ENCODE measurements at places on chromosomes 7 and 10.

DNA sequence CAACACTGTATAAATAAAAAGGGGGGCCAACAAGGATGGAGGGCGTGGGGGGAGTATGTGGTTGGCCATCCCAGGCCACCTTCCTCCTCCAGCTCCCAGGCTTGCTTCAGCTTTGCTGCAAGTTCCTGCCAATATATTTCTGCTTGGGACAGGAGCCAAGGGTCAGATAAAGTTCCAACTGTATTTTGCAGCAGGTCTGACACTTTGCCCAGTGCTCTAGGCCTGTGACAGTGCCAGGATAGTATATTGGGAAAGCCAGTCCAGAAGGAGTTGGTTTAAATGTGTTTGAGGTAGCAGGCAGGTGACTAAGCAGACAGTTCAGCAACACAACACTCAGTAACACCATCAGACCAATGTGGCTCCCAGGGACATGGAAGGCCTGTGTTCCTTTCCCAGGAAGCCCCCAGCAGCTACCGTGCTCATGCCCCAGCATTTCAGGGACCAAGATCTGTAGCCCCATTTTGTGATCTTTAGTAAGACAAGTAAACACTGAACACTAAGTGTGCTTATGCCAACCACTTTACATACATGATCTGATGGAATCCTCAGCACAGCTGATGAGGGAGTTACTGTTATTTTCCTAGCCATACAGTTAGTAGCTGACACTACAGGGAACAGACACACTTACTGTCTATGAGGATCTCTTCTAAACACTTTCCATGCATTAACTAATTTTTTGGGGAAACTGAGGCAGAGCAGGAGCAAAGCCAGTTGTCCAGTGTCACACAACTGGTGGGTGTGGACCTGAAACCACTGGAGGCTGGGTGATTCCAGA lies 38.9 kb downstream of the DNAJB12 start:
- DNase-seq = no peak

DNA sequence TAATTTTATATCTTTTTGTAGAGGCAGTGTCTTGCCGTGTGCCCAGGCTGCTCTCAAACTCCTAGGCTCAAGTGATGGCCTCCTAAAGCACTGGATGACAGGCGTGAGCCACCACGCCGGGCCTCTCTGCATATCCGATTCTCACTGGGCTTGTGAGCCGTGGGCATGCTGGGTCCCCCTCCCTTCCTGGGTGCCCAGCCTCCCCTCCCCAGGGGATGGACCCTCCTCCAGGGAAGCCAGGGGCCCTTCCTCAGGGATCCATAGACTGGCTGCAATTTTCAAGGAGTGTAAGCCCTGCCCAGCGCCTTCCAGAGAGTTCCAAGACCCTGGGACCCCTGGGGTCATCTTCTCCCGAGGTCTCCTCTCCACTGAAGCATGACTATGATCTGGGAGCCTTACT lies 23.7 kb upstream of the ELFN1 start:
- DNase-seq = no peak

- DNase-seq = no peak
Measured at GRCh38 chr10:33260403-33261149, 73.9 kb downstream of the NRP1 start.

- no peak for DNase-seq
Measured at GRCh38 chr7:118182593-118183427, 1.2 kb upstream of the LSM8 start.

DNA sequence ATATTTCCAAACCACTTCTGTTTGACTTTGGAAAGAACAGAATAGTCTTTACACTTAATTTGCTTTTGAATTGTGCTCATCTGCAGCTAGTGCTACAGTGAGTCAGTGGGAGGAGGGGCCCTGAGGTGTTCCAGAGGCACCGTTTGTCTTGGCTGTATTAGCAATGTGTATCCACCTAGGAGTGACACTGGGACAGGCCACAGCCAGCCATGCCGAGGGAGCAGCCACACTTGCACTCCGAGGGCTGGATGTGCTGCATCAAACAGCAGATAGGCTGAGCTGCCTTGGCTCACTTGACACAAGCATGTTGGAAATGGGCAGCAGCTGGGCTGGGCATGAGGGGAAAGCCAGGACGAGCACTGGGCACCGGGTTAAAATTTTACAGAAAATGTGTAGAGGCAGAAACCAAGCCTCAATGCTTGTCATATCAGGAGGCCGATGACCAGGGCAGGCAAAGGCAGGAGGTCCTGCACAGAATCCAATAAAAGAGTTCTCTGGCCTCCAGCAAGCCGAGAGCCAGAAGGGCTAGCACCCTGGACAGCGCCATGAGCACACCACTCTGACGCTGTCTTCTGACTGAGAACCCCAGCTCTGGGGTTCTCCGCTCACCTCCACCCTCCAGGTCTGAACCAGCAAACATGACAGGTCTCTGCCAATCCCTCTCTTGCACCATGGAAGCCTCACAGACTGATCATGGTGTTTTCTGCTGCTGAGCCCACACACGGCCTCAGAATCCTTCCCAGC lies 163.3 kb downstream of the GRID1 start:
- DNase-seq = no peak

DNA sequence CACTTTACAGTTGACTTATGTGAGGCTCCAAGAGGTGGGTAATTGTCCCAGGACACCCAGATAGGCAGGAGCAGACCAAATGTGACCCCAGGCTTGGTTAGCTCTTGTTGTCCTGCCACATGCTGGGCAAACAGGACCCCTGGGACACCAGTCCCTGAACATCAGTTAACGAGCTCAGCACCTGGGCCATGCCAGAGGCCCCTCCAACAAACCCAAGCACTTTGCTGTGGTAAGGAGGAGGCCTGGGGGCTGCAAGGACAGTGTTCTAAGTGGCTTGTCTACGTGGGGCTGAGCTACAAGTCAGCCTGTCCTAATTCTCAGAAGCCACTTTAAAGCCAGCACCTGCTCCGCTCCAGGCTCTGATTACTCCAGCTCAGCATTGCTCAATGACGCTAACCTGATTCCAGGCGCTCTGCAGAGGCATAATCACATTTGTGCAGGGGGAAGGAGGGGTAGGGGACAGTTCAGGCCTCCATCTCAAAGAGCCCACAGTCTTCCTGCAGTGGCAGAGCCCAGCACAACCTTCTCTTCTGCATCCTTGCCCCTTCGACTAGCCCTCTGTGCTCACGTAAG lies 57.2 kb downstream of the DDC start:
- no peak for DNase-seq

DNA sequence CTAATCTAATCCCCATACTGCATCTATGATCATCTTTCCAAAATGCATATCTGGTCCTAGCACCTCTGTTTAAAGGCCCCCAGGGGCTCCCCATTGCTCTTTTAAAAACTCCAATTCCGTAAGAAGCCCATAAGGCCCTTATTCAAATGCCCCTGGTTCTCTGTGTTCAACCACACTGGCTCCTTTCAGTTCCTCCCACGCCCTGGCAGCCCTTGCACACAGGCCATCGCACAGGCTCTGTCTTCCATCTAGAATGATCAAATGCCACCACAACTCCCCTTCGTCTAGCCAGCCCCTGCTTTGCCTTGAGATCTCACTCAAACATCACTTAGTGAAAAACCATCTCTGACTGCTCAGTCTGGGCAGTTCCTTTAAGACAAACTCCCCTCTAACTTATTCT lies 112.9 kb upstream of the LYZL2 start:
- peak; percentile 36 for DNase-seq

- no peak for DNase-seq
Measured at GRCh38 chr10:97761331-97761865, 10.4 kb downstream of the SFRP5 start.

DNA sequence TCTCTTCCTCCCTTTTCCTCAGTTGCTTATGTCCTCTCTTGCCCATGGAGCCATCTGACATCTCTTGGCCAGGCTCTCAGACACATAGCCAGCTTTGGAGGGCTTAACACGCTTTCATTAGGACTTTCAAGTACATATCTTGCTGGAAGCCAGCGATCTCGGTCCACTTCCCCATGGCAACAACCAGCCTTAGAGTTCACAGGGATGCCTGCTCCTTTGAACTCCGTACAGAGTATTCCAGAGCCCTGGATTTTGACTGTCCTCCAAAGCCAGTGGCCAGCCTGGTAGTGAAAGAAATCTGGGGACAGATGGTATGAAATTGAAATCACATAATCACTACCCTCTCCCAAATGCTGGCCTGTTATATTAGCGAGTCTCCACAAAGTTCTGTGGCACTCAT lies 370.5 kb upstream of the NPVF start:
- no peak for DNase-seq

DNA sequence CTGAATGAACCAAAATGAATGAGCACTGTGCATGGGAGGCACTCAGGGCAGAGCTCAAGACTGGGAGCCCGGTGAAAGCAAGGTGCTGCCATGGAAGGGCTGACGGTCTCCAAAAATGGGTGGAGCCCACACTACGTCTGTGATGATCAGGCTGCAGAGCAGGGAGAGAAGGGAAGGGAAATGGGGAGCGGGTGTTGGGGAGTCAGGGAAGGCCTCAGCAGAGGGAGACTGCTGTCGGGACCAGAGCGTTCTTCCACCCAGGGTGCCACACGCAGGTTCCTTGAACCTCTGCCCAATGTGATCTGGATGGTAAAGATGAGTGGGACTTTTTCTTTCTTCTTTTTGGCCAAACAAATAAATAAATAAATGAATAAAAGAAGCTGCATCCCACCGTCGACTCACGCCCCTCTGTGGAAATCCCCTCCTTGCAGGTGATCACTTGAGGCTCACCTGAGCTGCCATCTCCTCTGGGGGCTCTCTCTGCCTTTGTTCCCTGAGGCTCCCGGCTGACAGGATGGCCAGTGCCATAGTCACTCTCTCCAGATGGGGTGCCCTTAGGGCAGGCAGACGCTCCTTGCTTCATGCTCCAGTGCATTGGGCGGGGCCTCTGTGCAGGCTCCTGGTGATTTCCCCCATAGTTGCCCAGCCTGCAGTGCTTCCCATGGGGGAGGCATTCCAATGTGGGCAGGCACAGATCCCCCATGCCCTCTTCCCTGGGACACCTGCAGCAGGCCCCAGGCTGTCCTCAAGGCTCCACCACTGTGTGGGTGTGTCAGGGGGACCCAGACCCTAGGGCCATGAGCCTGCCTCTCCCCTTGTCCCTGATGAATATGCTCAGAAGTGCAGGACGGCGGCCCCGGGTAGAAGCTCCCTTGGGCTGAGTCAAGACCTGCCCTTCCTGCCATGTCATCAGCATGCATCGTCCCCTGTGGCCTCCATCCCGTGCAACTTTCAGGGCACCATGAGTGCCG lies 131.8 kb downstream of the PTPN20 start:
- DNase-seq = no peak

- DNase-seq = no peak
Measured at GRCh38 chr10:34281661-34282582, 533.2 kb downstream of the PARD3 start.

- no peak for DNase-seq
Measured at GRCh38 chr7:38189231-38189938, 11.3 kb downstream of the STARD3NL start.

DNA sequence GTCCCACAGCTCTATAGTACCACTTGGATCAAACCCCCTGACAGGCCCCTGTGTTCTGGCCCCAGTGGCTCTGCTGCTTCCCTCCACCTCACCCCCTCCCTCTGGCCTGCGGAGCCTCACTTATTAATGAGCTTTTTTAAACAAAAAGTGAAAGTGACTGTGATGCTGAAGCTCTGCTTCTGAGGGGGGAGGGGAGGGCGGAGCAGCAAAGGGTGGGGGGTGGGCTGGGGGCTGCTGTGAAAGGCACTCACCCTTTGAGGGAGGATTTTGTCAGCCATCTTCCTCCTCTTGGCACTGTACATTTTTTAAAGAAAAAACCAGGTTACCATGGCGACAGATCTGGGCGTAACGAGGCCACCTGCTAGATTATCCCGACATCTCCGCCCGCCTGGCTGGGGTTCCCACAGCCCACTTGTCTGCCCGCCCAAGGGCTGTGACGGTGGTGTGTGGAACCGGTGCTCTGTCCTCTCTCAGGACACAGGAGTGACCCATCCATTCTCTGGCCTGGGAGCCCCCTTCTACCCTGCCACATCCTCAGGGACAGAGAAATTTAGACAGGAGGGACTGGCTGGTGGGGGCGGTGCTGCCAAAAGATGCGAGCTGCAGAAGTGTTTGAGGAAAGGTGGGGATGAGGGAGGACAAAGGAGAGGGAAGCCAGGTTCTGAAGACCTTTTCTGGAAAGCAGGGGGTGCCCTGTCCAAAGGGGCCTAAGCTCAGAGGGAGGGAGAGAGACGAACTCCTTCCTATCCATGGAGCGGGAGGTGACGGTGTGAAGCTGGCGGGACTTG lies 4.9 kb downstream of the SMARCD3 start:
- DNase-seq = no peak

DNA sequence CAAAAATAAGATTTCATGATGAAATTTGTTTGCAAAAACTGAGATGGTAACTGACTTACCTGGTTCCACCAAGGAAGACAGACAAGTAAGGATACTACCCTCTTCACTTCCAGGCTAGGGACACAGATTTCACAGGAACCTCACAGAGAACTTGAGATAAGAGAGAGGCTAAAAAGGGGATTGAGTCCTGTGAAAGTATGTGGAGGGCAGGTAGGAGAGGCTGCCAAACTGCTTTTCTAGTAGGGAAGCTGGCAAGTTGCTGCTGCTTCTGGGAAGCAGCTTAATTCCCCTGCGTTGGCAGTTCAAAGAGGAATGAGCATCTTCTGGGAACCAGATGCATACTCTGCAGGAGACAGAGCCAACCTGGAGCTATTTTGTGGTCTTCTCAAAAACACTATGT lies 841.6 kb downstream of the CCSER2 start:
- DNase-seq = no peak

- DNase-seq = no peak
Measured at GRCh38 chr7:16881844-16882243, at the start of gene AGR3. Gene AGR3, minus strand, starts transcription at chr7:16881983. Its CDS starts 3,365 bp downstream, at chr7:16878618.

GRCh38 chr7:110486549-110486948 lies 604.4 kb upstream of the LRRN3 start:
- DNase-seq = no peak

DNA sequence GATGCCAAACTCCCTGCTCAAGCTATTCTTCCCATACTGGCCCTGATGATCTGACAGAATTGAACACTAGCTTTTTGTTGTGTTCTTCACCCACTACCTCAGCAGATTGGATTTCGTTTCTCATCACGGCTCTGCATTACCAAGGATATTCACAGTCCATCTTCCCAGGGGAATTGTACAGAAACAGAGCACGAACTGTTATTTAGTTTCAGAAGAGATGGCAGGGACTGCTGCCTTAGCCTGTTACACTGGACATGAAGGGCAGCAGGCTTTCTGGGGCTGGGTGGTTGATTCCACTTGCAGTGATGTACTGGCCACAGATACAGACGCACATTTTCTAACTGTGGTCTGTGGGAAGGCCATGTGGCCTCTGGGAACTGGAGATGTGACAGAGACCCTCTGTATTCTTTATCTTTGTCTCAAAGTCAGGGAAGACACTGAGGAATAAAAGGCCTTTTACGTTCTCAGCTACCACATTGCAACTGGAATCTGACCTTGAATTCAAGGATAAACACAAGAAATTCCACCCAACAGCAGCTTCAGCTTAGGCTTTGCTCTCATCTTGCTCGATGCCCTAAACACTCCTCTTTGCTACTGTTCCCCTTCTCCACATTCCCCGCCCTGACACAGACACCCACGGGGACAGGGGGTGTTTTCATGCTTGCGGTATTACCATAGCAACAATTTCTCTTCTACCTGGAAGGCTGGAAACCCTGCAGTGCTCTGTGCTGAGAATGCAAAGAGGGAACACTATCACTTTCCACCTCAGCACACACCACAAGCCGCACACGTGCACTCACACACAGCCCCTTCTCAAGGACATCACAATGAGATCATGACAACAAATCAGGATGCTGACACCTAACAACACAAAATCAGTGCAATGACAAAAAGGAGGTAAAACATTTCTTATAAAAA lies 81.7 kb downstream of the RNF216 start:
- DNase-seq = peak; percentile 27
